Activated CD4-positive, alpha-beta T cell treated with anti-CD3 and anti-CD28 coated beads, Interleukin-2, amount 50 U/mL, for 24 hours (primary cell): ENCODE measurements at places on chromosomes 3 and 15.

- DNase-seq = no peak
Measured at GRCh38 chr3:190101320-190102011, 19.2 kb downstream of the P3H2 start.

GRCh38 chr15:73982222-73982962 is 9.7 kb downstream of the STOML1 start:
- no peak for DNase-seq

- no peak for DNase-seq
Measured at GRCh38 chr15:91515188-91515754, 338.2 kb upstream of the SLCO3A1 start.

- no peak for DNase-seq
Measured at GRCh38 chr15:85673326-85673725, 121.4 kb downstream of the KLHL25 start.

DNA sequence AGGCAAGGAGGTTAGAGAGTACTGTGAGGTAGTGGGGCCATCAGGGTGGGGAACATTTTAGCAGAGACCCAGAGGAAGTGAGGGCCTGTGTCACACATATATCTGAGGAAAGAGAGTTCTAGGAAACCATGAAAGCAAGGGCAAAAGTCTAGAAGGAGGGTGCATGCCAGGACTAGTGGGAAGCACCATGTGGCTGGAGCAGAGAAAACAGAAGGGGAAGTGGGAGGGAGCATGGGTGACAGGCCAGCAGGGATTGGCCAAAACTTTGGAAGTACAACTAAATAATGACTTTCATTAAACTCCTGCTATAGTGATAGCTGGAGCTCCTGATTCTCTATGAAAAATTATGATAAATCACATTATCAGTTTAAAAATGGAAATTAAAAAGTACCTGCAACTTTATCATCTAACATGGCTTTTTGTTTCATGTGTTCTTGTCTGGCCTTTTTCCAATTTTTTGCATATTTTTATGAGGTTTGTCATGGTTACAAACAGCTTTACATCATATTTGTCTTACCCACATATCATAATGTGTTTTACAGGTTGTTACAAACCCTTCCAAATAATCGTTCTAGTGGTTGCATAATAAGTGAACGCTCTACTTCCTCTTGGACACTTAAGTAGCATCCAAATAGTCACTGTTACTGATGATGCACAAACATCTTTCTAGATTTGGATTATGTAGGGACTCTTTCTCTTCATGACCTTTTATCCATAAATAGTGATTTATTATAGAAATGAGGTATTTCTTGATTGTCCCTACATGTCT is 168.3 kb downstream of the NEK10 start:
- DNase-seq = no peak

GRCh38 chr15:64430000-64430735 is 30.2 kb upstream of the ZNF609 start:
- no peak for DNase-seq

GRCh38 chr3:168425936-168426595 is 330.3 kb upstream of the GOLIM4 start:
- no peak for DNase-seq

GRCh38 chr15:31437686-31438085 is 111.1 kb downstream of the KLF13 start:
- DNase-seq = no peak

GRCh38 chr3:119632216-119632615 is 28.2 kb downstream of the POPDC2 start:
- DNase-seq = no peak

DNA sequence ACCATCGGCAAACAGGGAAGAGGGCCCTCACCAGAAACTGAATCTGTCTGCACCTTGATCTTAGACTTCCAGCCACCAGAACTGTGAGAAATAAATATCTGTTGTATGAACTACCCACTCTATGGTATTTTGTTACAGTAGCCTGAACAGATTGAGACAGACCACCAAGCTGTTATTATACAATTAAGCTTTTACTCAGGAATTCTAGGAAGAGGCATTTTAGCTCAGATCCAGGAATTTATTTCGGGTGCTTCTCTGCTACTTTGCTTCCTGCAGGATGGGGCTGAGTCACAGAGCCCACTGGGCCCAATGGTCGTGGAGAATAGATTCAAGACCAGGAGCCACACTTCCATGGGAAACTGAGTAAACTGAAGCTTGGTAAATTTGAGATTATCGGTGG is 145.5 kb upstream of the PFN2 start:
- no peak for DNase-seq

DNA sequence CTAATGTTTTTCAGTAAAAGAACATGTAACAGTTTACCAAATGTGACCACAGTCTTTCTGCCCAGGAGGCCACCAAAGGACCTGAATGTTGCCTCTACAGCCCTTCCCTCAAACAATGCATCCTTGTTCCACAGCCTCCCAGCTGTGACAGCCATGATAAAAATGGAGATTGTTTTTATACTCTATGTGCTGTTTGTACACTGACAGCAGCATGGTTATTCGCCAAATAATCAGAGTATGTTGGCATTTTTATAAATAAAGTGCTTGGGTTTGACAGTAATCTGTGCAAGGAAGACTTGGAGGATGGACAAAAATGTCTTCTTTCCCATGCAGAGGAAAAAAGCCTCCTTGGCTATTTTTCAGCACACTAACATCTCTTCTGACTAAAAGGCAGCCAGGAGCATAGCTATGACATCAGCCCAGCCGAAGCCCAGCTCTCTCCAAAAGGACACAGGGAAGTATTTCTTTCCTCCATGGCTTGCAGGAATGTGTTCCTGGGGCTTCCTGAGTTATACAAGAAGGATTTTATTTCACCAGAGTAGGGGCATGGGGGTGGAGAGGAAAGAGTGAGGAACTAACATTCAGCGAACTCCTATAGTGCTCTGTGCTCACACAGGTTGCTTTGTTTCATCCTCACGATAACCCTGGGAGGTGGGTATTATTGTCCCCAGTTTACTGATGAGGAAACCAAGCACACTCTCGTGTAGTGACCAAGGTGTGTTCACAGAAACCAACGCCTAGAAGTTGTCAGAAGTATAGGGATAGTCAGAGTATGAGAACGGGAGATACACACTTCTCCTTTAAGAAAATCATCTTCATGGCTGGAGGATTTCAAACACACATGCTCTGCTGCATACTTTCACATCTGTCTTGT is 339.7 kb downstream of the MECOM start:
- DNase-seq = no peak

DNA sequence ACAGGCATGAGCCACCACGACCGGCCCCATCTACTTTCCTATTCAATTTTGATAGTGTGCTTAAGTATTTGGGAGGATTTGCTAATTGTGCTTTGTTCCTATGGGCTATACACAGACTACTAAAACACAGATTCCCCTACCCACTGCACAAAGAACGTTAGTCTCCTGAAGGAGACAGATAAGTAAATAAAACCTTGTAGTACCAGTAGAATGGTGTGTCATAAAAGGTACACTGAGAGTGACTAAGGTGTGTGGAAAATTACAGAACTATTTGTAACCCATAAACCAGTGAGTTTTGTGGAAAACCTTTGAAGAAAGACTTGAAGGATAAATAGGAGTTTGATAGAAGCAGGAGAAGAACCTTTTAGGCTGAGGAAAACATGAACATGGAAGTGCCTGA is 158.2 kb downstream of the VPS8 start:
- no peak for DNase-seq

DNA sequence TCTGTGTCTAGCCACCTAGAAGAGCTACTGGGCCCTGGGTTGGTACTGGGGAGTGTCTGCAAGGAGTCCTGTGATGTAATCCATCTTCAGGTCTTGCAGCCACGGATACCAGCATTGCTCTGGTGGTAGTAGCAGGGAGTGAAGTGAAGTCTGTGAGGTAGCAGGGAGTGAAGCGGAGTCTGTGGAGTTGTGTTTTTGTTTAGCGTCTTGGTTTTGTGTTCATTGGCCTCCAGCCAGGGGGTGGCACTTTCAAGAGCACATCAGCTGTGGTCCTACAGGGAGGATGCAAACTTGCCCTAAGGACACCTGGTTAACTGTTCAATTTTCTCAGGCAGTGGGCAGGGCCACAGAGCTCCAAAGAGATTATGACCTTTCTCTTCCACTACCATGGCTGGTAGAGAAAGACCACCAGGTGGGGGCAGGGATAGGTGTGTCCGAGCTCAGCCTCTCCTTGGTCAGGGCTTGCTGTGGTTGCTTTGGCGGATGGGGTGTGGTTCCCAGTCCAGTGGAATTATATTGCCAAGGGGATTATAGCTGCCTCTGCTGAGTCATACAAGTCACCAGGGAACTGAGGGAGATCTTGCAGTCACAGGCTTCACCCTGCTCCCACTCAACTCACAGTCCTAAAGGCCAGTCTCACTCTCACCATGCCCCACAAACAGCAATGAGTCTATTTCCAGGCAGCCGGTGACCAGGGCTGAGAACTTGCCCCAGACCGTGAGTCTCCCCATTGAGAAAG is 424.7 kb downstream of the ZBBX start:
- DNase-seq = no peak

DNA sequence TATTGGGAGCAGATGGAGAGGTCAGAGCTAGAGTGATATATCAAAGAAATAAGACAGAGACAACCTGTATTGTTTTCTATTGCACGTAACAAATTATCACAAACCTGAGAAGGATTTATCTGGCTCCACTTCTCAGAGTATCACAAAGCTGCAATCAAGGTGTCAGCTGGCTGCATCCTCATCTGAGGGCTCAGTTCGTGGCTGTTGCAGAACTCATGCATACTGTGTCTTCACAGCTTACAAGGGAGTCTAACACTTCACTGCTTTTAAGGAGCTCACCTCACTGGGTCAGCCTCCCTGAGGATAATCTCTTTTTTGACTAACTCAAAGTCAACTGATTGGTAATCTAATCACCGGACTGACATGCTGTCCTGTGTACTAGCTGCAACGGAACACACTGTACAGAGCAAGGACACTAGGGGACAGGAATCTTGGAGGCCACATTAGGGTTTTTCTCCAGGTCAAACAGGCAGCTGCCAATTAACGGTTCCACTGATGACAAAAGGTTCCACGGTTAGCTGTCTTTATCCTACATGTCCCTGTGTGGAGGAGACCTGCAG is 1006.8 kb upstream of the SEMA6D start:
- no peak for DNase-seq

DNA sequence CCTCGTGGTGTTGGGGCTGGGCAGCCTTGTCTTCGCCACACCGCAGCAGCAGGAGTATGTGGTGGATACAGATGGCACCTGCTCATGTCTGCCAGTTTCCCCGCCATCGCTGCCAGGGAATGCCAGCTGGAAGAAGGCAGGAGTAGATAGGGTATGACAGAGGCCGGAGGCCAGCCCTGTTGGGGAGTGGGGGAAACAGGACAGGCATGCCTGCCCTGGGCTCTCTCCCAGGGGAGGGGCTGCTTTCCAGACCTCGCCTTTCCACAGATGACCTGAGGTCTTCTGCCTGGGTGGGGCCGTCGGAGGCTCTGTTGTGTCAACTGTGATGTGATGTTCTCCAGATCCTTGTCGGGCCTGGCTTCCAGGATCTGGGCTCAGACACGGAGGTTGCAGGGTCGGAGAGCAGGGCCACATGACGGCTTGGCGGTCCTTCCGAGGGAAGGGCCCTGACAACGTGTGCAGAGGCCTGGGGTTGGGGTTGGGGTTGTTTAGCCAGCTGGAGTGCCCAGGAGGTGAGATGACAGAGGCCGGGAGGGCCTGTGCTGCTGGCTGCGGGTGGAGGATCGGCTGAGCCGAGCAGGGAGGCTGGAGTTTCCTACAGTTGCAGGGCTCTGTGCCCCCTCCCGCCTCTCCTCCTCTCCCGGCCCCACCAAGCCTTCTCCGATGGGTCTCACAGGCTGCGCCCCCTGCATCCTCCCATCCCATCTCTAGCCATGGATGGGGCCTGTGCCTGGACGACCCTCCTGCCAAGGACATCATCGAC is 102.0 kb downstream of the TBC1D2B start:
- no peak for DNase-seq

DNA sequence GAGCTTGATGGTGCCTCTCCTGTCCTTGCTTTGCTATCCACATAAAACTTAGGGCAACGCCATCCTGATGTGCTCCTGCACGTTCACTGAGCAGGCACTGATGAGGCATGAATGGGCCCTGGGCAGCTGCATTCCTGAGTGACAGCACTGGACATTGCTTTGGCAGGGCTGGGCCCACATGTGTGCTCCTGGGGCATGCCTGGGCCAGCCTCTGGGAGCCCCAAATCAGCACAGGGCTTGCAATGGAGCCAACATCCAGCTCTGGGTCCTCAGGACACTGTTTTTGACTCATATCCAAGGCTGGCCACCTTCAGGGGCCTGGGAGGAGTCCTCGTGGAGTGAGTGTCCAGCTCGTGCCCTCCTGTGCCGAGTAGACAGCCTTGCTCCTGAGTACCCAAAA is 5.9 kb upstream of the TKT start:
- DNase-seq = no peak

- DNase-seq = no peak
Measured at GRCh38 chr3:197874064-197874463, 75.9 kb upstream of the RPL35A start.

DNA sequence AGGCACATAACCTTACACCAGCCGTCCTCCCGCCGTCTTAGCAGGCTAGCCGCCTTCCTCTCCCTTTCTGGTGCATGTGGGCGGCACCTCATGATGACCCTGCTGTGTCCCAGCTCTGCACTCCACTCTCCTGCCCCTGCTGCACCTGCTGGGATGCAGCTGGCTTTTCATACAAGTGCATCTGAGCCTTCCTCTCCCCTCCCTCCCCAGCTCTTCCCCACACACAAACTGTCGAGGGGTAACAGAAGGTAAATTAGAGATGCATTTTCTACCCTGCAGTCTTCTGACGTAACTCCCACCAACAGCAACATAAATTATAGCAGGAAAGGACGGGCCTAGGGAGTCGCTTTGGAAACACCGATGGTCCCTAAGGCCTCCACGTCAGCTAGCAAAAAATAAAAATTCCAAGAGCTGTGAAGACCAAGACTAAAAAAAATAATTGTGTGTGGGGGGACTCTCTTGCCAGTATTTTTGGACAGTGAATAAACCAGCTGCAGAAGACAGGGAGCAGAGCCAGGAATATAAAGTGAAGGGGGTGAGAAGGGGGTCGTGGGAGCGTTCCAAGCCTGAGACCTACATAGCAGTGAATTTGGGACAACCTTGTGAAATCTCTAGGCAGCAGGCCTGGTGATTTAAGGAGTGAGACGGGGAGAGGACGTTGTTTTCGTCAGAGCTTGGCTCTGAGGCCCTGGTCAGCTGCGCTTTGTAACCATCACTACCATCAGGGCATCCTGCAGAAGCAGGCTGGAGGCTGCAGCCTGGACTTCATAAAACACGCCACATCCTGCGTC is 216.2 kb downstream of the ADAMTS17 start:
- no peak for DNase-seq

- no peak for DNase-seq
Measured at GRCh38 chr15:98953968-98954367, 53.6 kb downstream of the PGPEP1L start.

- no peak for DNase-seq
Measured at GRCh38 chr15:52464040-52464439, 64.6 kb downstream of the MYO5A start.

GRCh38 chr15:34986771-34987480 is 1.2 kb downstream of the ZNF770 start:
- DNase-seq = no peak

GRCh38 chr3:130748467-130748861 is 1.8 kb upstream of the PIK3R4 start:
- DNase-seq = no peak

- no peak for DNase-seq
Measured at GRCh38 chr15:63501256-63502089, 2.9 kb upstream of the USP3 start.

- no peak for DNase-seq
Measured at GRCh38 chr15:61680260-61681037, 379.8 kb downstream of the VPS13C start.
